A549 treated with Mapracorat at 1 μM for 4 hours (cell line): ENCODE measurements at places on chromosomes 6 and 20. TPM values are rescaled to one million over a fixed set of nuclear protein-coding genes. Genes with fewer than 3 reads are reported as not detected.

CST4 gene
- not detected in 5 replicates for total RNA-seq

ZNF391 gene
- total RNA-seq: 0.13 to 0.35 TPM (median 0.24 TPM) in 5 replicates

RIPPLY2 gene
- total RNA-seq: 0.13 to 0.99 TPM (median 0.31 TPM) in 4 of 5 replicates, not detected in the other

ETV7 gene
- total RNA-seq: 0.10 to 0.26 TPM (median 0.15 TPM) in 4 of 5 replicates, not detected in the other

KIAA0408 gene
- total RNA-seq: 4.4 to 7.3 TPM (median 6.4 TPM) in 5 replicates

NRM gene
- total RNA-seq: 23.1 to 27.4 TPM (median 25.9 TPM) in 5 replicates

IL20RA gene
- not detected in 5 replicates for total RNA-seq

CST5 gene
- not detected in 5 replicates for total RNA-seq

JPH2 gene
- total RNA-seq: 4.6 to 5.7 TPM (median 4.9 TPM) in 5 replicates

ERVFRD-1 gene
- total RNA-seq: not detected in 5 replicates

TTBK1 gene
- 0.02 to 0.07 TPM (median 0.04 TPM) in 5 replicates for total RNA-seq

WFDC12 gene
- not detected in 5 replicates for total RNA-seq

TRIM10 gene
- total RNA-seq: not detected in 5 replicates

ARFGEF3 gene
- 0.43 to 0.69 TPM (median 0.49 TPM) in 5 replicates for total RNA-seq

SSTR4 gene
- 0.18 to 0.48 TPM (median 0.28 TPM) in 5 replicates for total RNA-seq

NEDD9 gene
- total RNA-seq: 39.2 to 54.1 TPM (median 48.6 TPM) in 5 replicates

FHL5 gene
- total RNA-seq: not detected in 5 replicates

CPNE5 gene
- 0.06 to 0.20 TPM (median 0.12 TPM) in 5 replicates for total RNA-seq

SLC4A11 gene
- 8.7 to 10.7 TPM (median 9.9 TPM) in 5 replicates for total RNA-seq

COL21A1 gene
- total RNA-seq: 0.50 to 1.0 TPM (median 0.60 TPM) in 5 replicates

YTHDF1 gene
- total RNA-seq: 41.1 to 53.4 TPM (median 48.6 TPM) in 5 replicates

FAM210B gene
- total RNA-seq: 10.2 to 12.8 TPM (median 11.5 TPM) in 5 replicates

PRR18 gene
- total RNA-seq: 0.06 to 0.39 TPM (median 0.18 TPM) in 4 of 5 replicates, not detected in the other

MYB gene
- total RNA-seq: 0.57 to 1.2 TPM (median 0.77 TPM) in 5 replicates

HIVEP1 gene
- total RNA-seq: 8.4 to 11.8 TPM (median 9.6 TPM) in 5 replicates

PAX1 gene
- total RNA-seq: 0.06 TPM in 1 of 5 replicates, not detected in the others

PAK5 gene
- total RNA-seq: not detected in 5 replicates

GLP1R gene
- not detected in 5 replicates for total RNA-seq

PNPLA1 gene
- not detected in 5 replicates for total RNA-seq

KHDC1L gene
- 0.29 TPM in 1 of 5 replicates, not detected in the others for total RNA-seq

POFUT1 gene
- 37.5 to 49.7 TPM (median 47.1 TPM) in 5 replicates for total RNA-seq

WFDC5 gene
- not detected in 5 replicates for total RNA-seq

ECT2L gene
- total RNA-seq: not detected in 5 replicates

NUP153 gene
- 27.5 to 32.9 TPM (median 29.4 TPM) in 5 replicates for total RNA-seq

CRNKL1 gene
- 20.4 to 25.3 TPM (median 21.6 TPM) in 5 replicates for total RNA-seq

CLPSL2 gene
- total RNA-seq: 0.79 to 1.4 TPM (median 0.94 TPM) in 4 of 5 replicates, not detected in the other

PRSS16 gene
- total RNA-seq: 2.8 to 3.5 TPM (median 2.9 TPM) in 5 replicates

CALHM6 gene
- total RNA-seq: 0.33 TPM in 1 of 5 replicates, not detected in the others

SLC52A3 gene
- 0.32 to 0.57 TPM (median 0.48 TPM) in 5 replicates for total RNA-seq

SH3BGRL2 gene
- total RNA-seq: 0.19 to 0.34 TPM (median 0.26 TPM) in 5 replicates

SALL4 gene
- 1.1 to 2.2 TPM (median 1.2 TPM) in 5 replicates for total RNA-seq

CFAP61 gene
- total RNA-seq: 0.16 to 0.48 TPM (median 0.47 TPM) in 4 of 5 replicates, not detected in the other

PPP1R16B gene
- 0.11 to 0.22 TPM (median 0.15 TPM) in 5 replicates for total RNA-seq

MAS1 gene
- total RNA-seq: 0.01 TPM in 1 of 5 replicates, not detected in the others

SPATA25 gene
- 0.19 to 0.53 TPM (median 0.40 TPM) in 3 of 5 replicates, not detected in the others for total RNA-seq

AGER gene
- 1.2 to 2.0 TPM (median 1.3 TPM) in 5 replicates for total RNA-seq

SIGLEC1 gene
- total RNA-seq: 0.01 to 0.02 TPM (median 0.02 TPM) in 3 of 5 replicates, not detected in the others

SLC26A8 gene
- total RNA-seq: 0.08 TPM in 1 of 5 replicates, not detected in the others

ZC2HC1B gene
- total RNA-seq: not detected in 5 replicates

TLDC2 gene
- not detected in 5 replicates for total RNA-seq

CDK5RAP1 gene
- 30.3 to 32.6 TPM (median 31.6 TPM) in 5 replicates for total RNA-seq

MRPL2 gene
- total RNA-seq: 55.1 to 64.6 TPM (median 59.6 TPM) in 5 replicates

ZNF165 gene
- total RNA-seq: 0.58 to 1.2 TPM (median 0.74 TPM) in 5 replicates

PREX1 gene
- 10.1 to 14.2 TPM (median 13.4 TPM) in 5 replicates for total RNA-seq

XKR7 gene
- total RNA-seq: 0.01 to 0.02 TPM in 2 of 5 replicates, not detected in the others

VNN1 gene
- 0.06 to 0.15 TPM (median 0.10 TPM) in 3 of 5 replicates, not detected in the others for total RNA-seq
